Suppressor macrophage treated with lipopolysaccharide for 4 hours (primary cell): ENCODE measurements at places on chromosomes 7 and 10.

GRCh38 chr10:61052469-61053205 is 108.7 kb upstream of the RHOBTB1 start:
- no peak for DNase-seq

GRCh38 chr7:141697211-141697871 is 4.6 kb downstream of the DENND11 start:
- DNase-seq, result no peak

- DNase-seq, result no peak
Measured at GRCh38 chr7:135374736-135375135, 135.2 kb downstream of the CNOT4 start.

DNA sequence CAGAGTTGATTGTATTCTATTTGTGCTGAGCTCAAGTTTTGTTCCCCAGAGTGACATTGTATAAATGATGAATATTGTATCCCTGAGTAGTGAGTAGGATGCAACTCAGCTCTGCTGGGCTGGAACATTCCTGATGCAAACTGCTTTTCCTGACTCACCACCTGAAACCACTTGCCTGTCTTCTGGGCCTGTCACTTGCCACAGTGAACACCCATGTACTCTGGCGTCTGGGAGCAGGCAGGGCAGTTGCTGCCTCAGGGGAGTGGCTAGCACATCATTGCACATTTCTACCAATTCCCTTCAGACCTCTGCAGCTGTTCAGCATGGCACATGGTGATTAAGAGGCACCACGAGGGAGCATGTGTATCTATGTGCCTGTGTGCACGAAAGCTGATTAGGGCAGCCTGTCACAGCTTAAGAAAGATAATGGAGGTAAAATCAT is 157.3 kb downstream of the SND1 start:
- no peak for DNase-seq

DNA sequence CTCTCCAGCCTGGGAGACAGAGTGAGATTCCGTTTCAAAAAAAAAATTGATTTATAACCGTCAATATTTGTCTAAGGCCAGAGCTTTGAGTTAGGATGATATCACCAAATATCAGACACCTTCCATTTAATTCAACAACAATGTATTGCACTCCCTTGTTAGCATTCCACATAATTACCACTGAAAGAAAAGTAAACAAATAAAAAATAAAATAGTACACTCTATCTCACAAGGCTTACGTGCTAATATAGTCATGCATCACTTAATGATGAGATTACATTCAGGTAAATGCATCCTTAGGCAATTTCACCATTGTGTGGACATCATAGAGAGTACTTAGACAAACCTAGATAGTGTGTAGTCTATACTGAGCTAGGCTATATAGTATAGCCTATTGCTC is 127.6 kb upstream of the RHOBTB1 start:
- DNase-seq, result no peak

DNA sequence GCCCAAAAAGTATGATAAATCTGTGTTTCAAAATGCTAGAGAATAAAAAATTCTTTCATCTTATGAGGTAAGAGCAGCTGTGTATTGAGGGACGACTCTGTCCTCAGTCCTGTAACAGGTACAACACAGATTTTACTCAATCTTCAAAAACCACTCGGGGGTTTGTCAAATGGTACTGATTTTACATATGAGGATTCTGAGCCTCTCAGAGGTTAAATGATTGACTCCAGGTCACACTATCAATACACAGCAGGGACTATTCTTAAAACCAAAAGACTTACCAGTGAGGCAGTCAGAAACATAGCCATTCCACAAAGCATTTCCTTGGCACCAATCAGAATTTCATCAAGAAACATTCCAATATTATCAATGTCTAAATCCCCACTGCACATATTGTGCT is 95.5 kb downstream of the SGMS1 start:
- DNase-seq, result no peak

DNA sequence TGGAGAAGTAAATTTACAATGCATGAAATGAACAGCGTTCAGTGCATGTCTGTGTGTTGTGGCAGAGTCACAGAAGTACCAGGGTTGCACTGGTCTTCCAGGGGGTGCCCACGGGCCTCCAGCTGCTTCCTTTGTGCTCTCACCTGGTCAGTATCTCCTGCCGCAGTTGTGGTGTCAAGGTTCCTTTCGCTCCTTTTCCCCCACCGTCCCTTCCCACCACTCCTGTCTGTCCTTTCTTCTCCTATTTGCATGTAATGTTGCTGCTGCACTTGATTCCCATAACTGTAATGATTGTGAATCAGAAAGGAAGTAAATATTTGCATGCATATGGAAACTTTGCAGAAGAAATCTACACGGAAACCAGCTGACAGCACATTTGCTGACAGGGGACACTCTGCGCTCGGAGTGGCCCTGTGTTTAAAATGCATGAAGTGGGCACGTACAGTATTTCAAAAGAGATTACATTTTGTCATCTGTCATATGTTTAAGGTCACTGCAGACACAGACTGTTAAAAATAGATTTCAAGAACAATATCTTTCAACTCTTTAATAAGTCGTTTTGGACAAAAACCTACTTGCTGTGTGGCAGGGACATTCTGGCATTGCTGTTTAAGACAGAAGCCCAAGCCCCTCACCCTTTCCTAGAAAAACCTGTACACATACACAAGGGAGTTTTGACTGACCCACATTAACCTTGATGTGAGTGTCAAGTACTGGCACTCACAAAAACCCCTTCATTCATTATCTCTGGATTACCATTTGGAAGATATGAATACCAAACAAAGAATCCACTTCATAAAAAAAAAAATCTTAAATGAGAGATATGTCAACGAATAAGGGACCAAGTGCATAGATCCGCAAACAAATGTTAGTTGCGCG is 336.7 kb upstream of the KLF6 start:
- DNase-seq, result peak; percentile 96

DNA sequence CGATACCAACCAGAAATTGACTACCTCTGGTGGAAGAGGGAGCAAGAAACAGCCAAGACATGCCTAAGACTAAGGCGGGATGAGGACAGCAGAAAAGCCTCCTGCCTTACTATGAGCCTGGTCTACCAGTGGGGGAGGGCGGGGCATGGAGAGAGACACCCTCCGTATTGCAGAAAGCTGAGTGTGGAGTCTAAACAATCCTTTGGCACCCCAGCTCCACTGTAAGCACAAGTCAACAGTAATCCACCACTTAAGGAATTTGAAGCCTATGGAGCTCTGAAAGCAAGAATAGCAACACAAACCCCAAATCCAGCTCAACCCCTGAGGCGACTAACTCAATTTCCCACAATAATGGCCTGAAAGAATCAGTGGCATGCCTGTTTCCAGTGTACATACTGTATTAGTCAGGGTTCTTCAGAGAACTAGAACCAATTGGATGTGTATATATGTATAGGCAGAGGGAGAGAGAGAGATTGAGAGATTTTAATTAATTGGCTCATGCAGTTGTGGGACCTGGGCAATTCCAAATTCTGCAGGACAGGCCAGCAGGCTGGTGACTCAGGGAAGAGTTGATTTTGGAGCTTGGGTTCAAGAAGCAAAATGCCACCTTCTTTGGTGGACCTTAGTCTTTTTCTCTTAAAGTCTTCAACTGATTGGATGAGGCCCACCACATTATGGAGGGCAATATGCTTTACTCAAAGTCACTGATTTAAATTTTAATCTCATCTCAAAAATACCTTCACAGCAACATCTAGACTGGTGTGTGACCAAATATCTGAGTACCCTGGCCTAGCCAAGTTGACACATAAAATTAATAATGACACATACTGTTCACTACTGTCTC is 13.5 kb downstream of the PPIF start:
- DNase-seq, result no peak

DNA sequence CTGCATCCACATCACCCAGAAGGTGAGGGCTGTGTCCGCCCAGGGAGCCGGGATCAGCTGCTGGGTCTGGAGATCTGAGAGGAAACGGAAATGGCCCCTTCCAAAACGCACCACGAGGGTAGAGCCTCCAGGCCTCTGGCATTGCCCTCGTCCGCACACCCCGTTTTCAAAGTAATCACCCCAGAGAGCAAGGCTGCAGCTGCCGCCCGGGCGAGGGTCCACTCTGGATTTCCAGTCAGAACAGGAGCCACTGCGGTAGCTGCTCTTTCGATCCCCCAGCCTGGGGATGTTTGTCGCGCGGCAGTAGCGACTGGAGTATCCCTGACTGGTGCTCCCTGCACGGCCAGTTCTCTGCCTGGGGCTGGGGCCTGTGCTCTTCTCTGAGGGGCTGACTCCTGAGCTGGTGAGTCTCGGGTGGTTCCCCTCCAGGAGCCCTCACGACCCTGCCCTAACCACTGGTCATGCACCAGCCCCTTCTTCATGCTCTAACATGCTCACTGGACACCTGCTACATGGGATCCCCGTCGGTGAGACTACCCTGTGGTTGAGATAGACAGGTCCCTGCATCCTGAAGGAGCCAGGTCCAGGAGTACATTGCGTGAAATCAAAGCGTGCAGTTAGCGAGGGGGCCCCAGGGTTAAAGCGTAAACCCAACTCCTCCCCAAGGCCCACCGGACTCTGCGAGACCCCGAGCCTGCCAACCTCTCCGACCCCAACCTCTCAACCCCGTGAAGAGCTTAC is 99.2 kb downstream of the FOXL3 start:
- DNase-seq, result no peak

DNA sequence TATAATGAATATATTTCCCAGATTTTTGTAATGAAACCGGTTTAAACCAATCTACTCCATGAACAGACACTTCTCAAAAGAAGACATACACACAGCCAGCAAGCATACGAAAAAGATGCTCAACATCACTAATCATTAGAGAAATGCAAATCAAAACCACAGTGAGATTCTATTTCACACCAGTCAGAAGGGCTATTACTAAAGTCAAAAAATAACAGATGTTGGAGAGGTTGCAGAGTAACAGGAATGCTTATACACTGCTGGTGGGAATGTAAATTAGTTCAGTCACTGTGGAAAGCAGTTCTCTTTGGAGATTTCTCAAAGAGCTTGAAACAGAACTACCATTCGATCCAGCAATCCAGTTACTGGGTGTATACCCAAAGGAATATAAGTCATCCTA is 240.7 kb downstream of the TSPAN12 start:
- no peak for DNase-seq

DNA sequence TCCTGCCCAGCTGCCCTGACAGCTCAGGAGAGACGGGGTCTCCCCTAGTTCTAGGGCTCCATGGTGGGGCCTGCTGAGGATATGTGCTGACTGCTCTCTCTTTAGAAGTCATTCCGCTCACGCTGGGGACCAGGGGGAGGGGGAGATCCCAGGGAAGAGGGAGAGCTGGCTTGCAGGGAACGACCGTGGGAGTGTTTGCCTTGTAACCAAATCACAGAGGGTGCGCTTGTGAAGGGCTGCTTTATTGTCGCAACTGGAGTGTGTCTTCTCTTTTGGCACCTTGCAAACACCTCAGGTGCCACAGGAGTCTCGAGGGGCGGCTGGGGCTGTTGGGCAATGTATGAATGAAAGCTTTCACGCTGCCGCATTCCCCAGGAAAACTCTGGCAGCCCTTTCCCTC is 531.3 kb upstream of the MKI67 start:
- DNase-seq, result no peak

DNA sequence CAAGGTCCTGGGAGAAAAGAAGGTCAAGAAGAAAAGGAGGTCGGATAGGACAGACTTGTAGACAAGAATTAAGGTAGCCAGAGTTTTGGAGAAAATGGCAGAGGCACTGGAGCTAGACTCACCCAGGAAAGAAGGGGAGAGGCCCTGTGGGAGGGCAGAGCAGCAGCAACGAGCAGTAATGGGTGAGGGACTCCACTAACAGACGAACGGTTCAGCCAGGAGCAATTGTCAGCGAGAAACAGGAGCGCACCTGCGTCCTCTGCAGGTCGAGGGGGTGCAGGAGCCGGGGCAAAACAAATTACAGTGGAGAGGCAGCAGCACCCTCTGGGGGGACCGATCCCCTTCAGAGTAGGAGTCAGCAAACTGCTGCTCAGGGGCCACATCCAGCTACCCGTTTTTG is 18.5 kb upstream of the IGFBP3 start:
- no peak for DNase-seq

- no peak for DNase-seq
Measured at GRCh38 chr7:11505471-11505985, 326.5 kb downstream of the THSD7A start.

DNA sequence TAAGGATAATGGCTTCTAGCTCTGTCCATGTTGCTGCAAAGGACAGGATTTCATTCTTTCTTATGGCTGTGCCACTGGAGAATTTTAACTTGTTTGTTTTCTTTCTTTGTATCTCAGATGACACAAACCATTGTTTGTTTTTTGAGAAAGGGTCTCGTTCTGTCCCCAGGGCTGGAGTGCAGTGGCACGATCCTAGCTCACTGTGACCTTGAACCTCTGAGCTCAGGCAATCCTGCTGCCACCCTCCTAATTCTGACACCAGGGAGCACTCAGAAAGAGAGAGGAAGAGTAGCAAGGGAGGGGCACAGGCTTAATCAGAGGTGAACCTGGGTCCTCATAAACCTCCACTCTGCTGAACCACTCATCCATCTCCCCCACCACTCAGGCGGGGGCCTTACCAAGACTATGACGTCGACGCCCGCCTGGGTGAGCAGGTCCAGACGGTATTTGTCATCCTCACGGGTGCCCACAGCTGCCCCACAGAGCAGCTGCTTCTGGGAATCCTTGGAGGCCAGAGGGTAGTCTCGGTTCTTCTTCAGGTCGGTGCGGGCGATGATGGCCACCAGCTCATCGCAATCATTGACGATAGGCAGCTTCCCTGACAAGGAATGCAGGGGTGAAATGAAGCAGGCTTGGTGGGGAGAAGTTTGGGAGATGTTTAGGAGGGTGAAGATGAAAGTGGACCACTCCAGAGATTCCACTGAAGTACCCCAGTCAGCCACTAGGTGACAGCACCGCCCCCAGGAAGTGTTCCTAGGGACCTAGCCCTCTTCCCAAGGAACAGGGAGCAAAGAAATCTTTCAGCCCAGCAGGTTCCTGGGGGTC is 11.6 kb downstream of the IMPDH1 start:
- peak; percentile 69 for DNase-seq

DNA sequence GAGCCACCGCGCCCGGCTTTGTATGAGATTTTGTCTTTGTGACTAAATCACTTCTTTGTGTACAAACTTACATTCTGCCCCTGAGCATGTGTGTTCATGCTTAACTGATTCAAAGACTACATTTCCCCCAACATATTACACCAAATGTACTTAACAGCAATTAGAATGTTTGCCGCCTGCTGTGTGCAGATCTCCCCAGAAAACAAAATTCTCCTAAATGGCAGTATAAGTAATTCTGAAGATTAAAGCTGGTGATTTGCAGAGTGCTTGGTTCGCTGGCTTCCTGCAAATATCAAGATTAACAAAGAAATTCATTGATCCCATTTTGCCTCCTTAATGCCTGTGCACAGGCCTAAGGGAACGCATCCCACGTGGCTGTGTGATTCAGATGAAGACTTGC is 230.3 kb downstream of the GALNT17 start:
- no peak for DNase-seq

GRCh38 chr7:23662124-23662983 is 17.6 kb upstream of the FAM221A start:
- DNase-seq, result no peak

GRCh38 chr7:114989531-114989930 is 67.6 kb downstream of the MDFIC start:
- no peak for DNase-seq
